ENCODE measurements at places on chromosomes 6 and 20.

DNA sequence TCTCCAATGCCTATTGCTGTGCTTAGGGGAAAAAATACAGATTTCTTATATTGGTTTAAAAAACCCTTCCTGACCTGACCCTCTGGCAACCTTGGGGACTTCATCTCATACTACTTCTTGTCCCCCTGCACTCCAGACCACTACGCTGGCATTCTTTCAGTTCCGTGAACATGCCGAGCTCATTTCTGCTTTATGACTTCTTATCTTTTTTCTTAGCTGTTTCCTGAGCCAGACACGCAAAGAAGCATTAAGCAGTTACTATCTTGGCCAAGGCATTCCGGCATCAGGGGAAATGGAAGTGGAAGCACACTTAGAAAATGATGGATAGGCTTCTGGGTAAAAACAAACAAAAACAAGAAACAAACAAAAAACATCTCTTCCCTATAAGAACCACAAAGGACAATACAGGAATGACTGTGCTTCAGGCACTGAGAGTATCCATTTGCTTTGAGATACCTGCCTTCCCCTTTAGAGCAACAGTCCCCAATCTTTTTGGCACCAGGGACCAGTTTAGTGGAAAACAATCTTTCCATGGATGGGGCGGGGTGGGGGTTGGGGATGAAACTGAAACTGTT lies 4.4 kb upstream of the CCDC28A start:
- no peak for DNase-seq

DNA sequence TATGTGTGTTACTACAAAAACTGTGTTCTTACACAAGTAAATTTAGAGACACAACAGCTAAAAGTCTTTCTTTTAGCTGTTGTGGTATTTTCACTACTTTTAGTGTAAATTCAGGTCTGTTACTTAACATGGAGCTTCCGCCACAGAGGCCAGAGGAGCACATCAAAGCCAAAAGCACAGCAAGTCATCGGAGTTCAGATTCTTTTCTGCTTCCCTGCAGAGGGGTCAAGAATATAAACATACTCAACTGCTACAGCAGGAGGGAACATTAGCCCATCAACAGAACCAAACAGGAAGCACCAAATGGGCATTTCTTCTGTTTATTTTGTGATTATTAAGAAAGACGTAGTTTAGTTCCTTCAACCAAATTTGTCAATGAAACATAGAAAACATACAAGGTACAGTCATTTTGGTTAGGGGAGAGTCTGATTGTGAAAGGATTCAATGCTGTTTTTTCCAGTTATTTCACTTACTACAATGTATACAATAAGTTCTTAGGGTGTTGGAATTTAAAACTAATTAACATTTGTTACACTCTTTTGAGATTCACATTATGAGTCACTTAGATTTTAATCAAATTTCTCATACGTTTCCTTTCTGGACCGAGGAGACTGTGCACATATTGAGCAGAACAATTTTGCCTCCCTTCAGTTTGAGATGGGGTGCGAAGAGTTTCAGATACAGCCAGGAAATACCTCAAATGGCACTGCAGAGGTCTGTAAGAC lies 42.8 kb upstream of the DSE start:
- DNase-seq: no peak

DNA sequence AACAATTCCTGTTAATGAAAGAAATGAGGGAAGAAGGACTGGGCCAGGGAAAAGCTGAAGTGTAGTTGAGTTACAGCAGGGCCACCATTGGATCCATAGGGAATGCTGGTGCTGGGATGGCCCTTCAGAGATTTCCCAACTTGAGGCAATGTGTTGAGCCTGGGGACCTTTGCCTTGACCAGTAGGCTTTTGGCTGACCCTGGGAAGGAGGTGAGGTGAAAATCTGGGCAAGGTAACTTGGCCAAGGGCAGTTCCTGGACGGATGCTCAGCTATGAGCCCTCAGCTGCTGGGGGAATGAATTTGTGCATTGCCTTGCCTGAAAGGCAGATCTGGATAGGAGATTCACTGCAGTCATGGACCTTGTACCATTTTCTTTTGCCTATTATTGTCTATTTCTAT lies 20.4 kb downstream of the UTRN start:
- no peak for DNase-seq

DNA sequence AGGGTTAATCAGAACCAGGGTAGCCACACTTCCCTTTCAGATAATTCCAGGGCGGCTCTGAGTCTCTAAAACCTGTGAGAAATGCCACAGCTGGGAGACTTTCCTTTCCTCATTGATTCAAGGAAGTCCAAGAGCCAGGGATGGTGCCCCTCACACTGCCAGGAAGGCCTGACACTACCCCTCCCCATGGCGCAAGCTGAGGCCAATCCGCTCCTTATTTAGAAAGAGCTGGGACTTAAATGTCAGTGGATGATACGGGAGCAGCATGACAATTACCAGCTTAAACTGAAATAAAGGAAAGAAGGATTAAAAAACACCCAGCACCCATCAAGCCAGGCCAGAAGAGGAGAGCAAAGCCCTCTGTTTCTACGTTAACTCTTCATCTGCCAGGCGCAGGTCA lies 244.4 kb downstream of the LRFN2 start:
- no peak for DNase-seq

- DNase-seq: no peak
Observed at GRCh38 chr6:12331951-12332749, 42.0 kb downstream of the EDN1 start.

GRCh38 chr6:18269253-18269652 lies 4.9 kb upstream of the DEK start:
- no peak for DNase-seq

DNA sequence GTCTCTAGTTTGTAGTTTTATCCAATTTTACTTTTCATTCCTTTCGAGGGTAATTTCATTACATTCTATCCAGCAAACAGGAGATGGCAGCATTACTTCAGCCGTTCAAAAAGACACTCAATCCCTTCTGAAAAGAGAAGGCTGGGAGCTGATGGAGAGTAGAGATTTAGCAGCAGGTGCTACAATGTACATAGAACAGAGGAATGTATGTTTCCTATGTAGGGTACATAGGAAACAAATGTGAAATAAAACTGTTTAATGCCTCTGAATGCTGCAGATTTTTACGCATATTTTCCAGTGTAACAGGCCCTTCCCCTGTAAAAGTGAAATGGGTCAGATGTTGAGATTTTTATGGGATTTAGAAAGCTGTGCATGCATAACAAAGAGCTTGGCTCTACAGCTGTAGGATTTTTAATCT lies 16.0 kb downstream of the RPS12 start:
- DNase-seq: no peak

DNA sequence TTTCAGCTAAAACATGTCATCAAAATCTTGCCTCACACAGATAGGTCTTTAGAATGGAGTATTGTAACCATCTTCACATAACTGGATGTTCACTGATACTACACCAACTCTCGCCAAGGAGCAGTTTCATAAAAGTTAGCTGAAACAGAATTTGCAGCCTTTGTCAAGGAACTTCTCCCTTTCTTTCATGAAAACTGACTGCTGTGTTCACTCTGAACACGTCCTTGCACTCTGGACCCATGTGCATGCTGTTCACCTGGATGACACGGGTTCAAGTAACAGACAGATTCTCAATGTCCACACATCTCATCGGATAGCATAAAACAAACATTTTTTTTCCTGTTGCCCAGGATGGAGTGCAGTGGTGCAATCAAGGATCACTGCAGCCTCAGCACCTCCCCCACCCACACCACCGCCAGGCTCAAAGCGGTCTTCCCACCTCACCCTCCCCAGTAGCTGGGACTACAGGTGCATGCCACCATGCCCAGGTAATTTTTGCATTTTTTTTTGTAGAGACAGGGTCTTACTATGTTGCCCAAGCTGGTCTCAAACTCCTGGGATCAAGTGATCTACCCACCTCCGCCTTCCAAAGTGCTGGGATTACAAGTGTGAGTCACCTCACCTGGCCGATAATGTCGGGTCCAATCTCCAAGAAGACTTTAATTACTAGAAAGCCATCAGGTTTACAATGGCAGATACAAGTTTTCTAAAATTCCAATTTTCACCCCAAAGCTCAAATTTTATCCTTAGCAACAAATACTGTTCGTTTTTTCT lies 9.4 kb downstream of the DIDO1 start:
- DNase-seq: no peak

DNA sequence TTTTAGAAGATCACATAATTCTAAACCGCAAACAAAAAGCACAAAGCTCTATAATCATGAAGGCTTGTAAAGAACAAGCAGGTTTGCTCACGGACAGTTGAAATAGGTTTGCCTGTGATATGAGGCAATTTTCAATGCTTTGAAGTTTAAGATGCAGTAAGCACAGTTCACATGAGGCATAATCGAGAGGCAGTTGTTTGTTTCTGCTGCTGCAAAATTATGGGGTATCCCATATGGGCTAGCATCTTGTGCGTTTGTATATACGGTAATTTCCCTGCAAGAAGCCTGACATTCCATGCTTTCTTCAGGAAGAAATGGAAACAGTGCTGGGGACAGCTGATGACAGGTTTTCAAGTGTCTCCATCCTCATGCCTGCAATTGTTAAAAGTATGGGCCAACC lies 94.6 kb upstream of the MC3R start:
- DNase-seq: no peak

DNA sequence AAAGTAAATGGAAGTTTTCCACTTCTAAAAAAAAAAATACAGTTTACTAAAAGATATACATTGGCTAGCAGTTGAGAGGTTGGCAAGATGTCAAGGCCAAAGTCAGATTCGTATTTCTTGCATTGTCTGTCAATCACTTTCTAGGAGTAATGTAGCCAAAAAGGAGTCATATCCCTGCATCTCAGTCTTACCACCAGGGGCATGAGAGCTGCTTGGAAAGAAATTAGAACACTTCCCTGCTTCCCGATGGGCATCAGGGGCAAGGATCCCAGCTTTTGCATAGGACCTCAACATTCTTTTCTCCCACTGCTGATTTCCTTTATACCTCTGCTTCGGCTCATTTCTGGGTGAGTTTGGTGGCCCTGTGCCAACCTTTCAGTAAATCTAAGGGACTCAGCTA lies 581.0 kb upstream of the MAP3K7 start:
- DNase-seq: no peak
